Activated T-helper 17 cell treated with anti-CD3 and anti-CD28 coated beads, Interleukin-2, amount 50 U/mL, for 72 hours (primary cell): ENCODE measurements at places on chromosomes 1 and 21. TPM values are rescaled to one million over a fixed set of nuclear protein-coding genes. Genes with fewer than 3 reads are reported as not detected.

- ATAC-seq: no peak
Measured at GRCh38 chr1:184956999-184957700, 17.2 kb downstream of the NIBAN1 start.

DNA sequence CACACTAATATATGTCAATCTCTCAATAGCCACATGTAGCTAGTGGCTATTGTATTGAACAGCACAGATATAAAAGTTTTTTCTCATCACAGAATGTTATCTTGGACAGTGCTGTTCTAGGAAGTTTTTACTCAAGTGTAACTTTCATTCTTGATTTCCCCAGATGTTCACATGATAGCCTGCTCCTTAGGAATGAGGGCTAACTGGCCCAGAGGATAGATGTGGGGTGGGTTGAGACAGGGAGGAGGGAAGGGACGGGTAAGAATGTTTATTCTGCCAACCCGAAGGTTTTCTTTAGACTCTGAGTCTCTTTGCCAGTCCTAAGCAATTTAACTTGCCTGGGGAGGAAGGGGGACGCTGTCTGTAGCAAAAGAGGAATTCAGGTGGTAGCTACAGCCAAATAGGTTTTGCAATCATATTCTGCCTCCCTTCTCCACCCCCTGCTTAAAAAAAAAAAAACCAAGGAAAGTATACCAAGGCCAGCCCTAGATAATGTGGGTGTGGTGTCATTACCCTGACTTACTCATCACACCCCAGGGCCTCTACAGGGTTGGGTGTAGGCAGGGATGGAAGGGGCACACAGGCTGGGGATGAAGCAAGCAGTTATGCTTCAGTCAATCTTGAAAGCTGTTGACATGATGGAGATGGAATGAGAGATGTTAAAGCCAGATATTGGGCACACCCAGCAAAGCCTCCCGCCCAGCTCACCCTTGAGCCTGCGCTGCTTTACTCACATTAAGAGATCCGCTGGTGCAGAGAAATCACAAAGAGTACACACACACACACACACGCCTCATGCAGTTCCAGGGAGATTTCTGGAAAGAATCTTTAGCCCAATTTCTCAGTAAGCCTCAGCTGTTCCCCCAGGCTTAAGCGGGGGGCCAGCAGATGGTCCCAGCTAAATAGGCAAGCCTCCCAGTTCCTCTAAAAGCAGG is 59.9 kb downstream of the PLXNA2 start:
- no peak for ATAC-seq

- ATAC-seq: no peak
Measured at GRCh38 chr1:180724055-180724454, 92.2 kb downstream of the XPR1 start.

GRCh38 chr21:44070391-44070790 is 36.8 kb upstream of the PWP2 start:
- no peak for ATAC-seq

DNA sequence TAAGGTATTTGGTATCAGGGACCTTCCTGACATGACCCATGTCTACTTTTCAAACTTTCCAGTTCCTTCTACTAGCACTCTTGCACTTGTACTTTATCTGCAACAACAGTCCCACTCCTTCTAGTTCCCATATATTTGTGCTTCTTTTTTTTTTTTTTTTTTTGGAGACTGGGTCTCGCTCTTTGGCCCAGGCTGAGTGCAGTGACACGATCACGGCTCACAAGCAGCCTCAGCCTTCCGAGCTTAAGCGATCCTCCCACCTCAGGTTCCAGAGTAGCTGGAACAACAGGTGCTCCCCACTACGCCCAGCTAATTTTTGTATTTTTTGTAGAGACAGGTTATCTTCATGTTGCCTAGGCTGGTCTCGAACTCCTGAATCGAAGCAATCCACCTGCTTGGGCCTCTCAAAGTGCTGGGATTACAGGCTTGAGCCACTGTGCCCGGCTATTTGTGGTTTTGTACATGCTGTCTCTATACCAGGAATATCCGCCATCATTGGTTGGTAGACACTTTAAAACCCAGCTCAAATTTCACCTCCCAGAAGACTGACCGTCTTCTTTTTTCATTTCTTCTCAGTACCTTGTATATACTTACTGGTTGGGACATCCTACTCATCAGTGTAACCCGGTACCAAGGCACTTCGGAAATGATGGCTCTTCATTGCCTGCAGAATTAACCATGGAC is 1.1 kb downstream of the ZMYM1 start:
- no peak for ATAC-seq

- no peak for ATAC-seq
Measured at GRCh38 chr1:196477262-196477661, 131.0 kb downstream of the KCNT2 start.

GRCh38 chr1:171972846-171973245 is 131.5 kb downstream of the DNM3 start:
- ATAC-seq: no peak

NHLH1 gene
- 1.0 TPM for total RNA-seq

SPEN gene
- 66.7 TPM for total RNA-seq

TMCC2 gene
- 2.6 TPM for total RNA-seq

DPH5 gene
- 42.8 TPM for total RNA-seq

ZC3H11A gene
- total RNA-seq: 117 TPM

BLACAT1 gene
- total RNA-seq: 0.61 TPM
